Muscle of leg (tissue), 16 donors: ENCODE measurements at places on chromosomes 2 and 18.

- H3K4me1 ChIP-seq, result no peaks in the 10 kb centered on the region
- H3K36me3 ChIP-seq, result peaks cover 46% of the 10 kb centered on the region
- DNase-seq, result no peak
- no peaks in the 10 kb centered on the region for H3K27me3 ChIP-seq
- H3K27ac ChIP-seq, result no peak overlapping the region
- H3K4me3 ChIP-seq, result no peak overlapping the region
Measured at GRCh38 chr2:99414566-99414965, 75.3 kb downstream of the REV1 start.

GRCh38 chr18:79374408-79375171, 21.1 kb upstream of the NFATC1 start:
- H3K4me3 ChIP-seq, result no peak overlapping the region
- H3K27me3 ChIP-seq, result no peaks in the 10 kb centered on the region
- no peak for DNase-seq
- H3K4me1 ChIP-seq, result peaks cover 11% of the 10 kb centered on the region
- H3K36me3 ChIP-seq, result peaks cover 30% of the 10 kb centered on the region

DNA sequence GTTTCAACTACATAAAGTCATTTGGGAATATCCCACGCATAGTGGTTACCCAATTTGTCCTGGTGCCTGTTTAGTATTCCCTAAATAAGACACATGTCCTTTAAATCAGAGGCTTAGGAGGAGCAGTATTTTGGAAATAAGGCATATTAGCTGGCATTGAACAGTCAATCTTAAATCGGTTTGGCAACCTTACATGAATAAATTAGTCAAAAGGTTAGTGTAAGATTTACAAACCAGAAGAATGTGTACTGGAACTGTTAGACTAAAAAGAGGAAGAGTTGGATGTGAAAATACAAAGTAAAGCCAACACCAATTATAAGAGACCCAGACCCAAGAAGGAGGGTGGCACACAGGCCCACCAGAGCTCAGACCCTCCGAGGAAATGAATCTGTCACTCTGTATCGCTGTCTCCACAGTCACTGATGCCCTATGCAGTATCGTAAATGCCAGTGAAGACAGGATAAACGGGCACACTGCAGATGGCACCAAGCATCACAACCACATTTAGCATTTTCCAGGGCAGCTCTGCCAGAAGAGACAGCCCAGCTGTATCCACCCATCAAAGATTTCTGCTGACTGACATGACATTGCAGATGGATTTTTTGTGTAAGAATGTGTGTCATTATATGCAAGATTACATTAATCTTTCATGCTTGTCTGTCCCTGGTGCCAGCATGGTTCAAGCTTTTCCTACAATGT, 90.4 kb downstream of the CERKL start:
- H3K4me3 ChIP-seq, result no peak overlapping the region
- no peaks in the 10 kb centered on the region for H3K4me1 ChIP-seq
- no peaks in the 10 kb centered on the region for H3K27me3 ChIP-seq
- DNase-seq, result peak; percentile 56

- no peaks in the 10 kb centered on the region for H3K36me3 ChIP-seq
- peak; percentile 81 for DNase-seq
- H3K27ac ChIP-seq, result no peak overlapping the region
- H3K4me1 ChIP-seq, result no peaks in the 10 kb centered on the region
- H3K4me3 ChIP-seq, result no peak overlapping the region
Measured at GRCh38 chr2:30201990-30202389, 29.3 kb upstream of the LBH start.

GRCh38 chr2:641164-641871, 35.9 kb downstream of the TMEM18 start:
- H3K27me3 ChIP-seq, result peaks cover 5% of the 10 kb centered on the region
- peaks cover 6% of the 10 kb centered on the region for H3K4me1 ChIP-seq
- peak; percentile 35 for DNase-seq
- no peaks in the 10 kb centered on the region for H3K36me3 ChIP-seq

- H3K27me3 ChIP-seq, result no peaks in the 10 kb centered on the region
- no peak overlapping the region for H3K4me3 ChIP-seq
- no peak for DNase-seq
Measured at GRCh38 chr2:75379476-75380210, 180.3 kb upstream of the TACR1 start.

GRCh38 chr2:30701782-30702181, 105.5 kb downstream of the CAPN13 start:
- no peak for DNase-seq
- H3K27ac ChIP-seq, result no peak overlapping the region
- H3K4me3 ChIP-seq, result no peak overlapping the region
- H3K36me3 ChIP-seq, result no peaks in the 10 kb centered on the region
- H3K4me1 ChIP-seq, result peaks cover under 1% of the 10 kb centered on the region

GRCh38 chr18:30852541-30852940, 190.0 kb downstream of the DSC3 start:
- no peak for DNase-seq
- H3K27ac ChIP-seq, result no peak overlapping the region
- H3K36me3 ChIP-seq, result no peaks in the 10 kb centered on the region
- no peak overlapping the region for H3K4me3 ChIP-seq

DNA sequence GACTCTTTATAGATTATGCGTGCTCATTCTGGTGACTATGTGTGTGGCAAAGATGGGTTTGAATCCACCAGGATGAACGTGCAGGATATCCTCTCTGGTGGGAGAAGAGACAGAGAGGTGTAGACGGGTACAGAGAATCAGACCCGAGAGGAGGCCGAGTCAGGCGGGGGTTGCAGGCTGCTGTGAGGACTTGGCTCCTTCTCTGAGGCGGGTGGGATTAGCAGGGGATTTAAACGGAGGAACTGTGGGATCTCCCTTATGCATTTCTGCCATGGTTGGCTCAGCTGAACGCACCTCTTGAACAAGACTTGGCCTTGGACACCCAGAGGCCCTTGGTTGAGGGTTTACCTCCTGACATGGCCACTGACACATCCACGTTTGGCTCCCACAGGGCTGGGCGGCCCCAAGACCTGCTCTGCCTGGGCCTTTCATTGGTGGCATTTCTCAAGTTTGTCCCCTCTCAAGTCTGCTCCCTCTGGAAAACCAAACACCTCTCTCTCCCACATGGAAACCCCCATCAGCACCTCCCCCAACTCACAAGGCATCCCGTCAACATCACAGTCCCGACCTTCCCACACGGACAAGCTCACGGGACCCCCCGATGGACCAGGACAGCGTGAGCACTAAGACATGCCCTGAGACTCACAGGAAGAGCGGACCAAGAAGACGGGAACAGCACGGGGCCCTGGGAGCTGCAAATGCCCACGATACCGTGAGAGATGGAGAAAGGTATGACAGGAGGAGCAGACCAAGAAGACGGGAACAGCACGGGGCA, 158.3 kb downstream of the RTP5 start:
- H3K36me3 ChIP-seq, result no peaks in the 10 kb centered on the region
- no peaks in the 10 kb centered on the region for H3K4me1 ChIP-seq
- no peak overlapping the region for H3K27ac ChIP-seq
- peaks cover 15% of the 10 kb centered on the region for H3K27me3 ChIP-seq
- no peak for DNase-seq

GRCh38 chr2:113226462-113226861, 52.3 kb downstream of the PAX8 start:
- peaks cover 8% of the 10 kb centered on the region for H3K4me1 ChIP-seq
- no peaks in the 10 kb centered on the region for H3K27me3 ChIP-seq
- DNase-seq, result no peak
- no peak overlapping the region for H3K27ac ChIP-seq

DNA sequence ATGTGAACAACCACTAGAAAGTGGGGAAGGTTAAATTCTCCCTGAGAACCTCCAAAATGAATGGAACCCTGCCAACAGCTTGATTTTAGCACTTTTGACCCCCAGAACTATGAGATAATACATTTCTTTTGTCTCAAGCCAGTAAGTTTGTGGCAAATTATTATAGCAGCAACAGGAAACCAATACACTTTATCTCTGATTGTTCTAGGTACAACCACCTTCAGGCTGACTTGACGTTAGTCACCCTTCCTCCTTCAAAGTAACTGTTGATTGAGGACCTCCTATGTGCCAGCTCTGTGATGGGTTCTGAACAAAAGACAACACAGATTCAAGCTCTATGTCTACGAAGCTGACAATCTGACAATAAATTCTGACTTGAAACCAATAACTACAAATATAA, 318.9 kb downstream of the NCKAP5 start:
- no peaks in the 10 kb centered on the region for H3K36me3 ChIP-seq
- no peak for DNase-seq
- no peaks in the 10 kb centered on the region for H3K27me3 ChIP-seq
- H3K27ac ChIP-seq, result no peak overlapping the region
- H3K4me3 ChIP-seq, result no peak overlapping the region

DNA sequence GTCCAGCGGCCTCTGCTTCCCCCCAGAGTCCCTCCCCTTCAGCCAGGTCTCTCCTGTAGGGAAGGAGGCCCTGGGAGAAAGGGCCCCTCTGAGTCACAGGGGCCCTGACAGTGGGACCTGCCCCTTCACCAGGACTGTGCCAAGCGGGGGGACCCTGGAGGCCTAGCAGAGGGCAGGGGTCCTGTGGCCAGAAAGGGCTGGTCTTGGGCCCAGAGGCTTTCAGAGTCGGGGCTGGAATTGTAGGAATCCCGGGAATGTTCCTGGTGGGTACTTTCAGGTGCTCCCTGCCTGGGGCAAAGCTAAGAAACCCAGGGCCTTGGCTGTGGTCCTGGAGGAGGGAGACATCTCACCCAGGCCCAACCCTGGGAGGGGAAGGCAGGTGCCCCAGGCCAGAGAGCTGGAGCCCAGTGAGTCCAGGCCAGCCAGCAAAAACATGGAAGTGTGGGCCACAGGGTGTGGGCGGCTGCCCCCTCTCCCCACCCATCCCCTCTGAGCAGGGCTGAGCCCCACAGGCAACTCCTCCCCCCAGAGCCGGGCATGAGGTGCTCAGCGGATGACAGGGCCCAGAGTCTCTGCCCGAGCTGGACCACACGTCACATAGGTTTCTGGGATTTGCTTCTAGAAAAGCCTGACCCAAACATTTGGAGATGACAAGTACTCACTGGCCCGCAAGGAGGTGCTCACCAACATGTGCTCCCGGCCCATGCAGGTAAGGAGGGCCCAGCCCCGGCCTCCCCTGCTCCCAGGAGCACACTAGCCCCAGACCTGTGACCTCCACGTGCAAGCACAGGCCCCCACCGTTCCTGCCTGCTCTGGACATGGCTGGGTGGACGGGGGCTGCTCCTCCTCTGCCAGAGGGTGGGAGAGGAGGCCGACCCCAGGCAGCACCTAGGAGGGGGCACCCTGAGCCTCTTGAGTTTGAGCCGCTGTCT, 48.2 kb upstream of the ALPP start:
- no peak for DNase-seq
- H3K4me3 ChIP-seq, result no peak overlapping the region
- peak overlapping the region; percentile 51 for H3K27ac ChIP-seq
- H3K27me3 ChIP-seq, result no peaks in the 10 kb centered on the region
- no peaks in the 10 kb centered on the region for H3K36me3 ChIP-seq

GRCh38 chr2:233803994-233804393, 25.9 kb downstream of the MROH2A start:
- H3K27ac ChIP-seq, result no peak overlapping the region
- peaks cover 11% of the 10 kb centered on the region for H3K27me3 ChIP-seq
- no peak for DNase-seq

DNA sequence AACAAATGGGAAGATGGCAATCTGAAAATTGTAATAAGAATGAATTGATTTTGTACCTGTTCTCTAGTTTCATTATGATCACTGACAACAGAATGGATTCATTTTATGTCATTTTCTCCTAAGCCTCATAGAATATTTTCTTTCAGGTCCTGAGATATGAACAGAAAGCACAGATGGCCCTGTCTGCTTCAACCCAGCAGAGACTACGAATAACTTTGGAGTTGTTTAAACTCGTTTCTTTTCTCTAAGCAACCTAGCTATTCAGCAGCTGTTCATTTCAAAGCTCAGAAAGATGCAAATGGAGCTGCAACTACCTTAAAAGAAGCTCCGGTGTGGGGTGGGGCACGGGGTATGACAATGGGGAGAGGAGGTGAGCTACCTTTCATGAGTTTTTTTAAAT, 124.9 kb downstream of the ALK start:
- H3K4me3 ChIP-seq, result no peak overlapping the region
- no peak for DNase-seq
- no peaks in the 10 kb centered on the region for H3K4me1 ChIP-seq
- H3K27me3 ChIP-seq, result peaks cover 2% of the 10 kb centered on the region
